ENCODE measurements at places on chromosomes 12 and 14. TPM values are rescaled to one million over a fixed set of nuclear protein-coding genes. Genes with fewer than 3 reads are reported as not detected.

The POLE2 gene
- polyA plus RNA-seq, result 2.1 TPM

- no peak for DNase-seq
Observed at GRCh38 chr12:50636505-50636904, 127.4 kb upstream of the ATF1 start.

DNA sequence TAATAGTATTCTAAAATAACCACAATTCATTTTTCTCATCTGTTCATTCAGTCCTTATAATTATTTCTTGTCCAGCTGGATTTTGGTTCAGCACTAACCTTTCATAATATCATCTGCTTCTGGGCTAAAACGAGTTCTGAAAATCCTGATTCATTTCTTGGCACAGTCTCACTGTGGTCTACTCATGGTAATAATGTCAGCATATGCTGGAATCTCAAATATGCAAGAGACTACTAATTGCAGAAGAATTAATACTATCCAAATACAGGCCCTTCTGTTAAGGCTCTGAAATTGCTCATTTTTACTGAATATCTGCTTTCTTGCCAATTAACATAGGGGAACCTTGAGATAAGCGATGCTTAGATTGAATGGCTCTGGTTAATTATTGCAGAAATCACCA lies 597.1 kb downstream of the RPL10L start:
- no peak for DNase-seq

DNA sequence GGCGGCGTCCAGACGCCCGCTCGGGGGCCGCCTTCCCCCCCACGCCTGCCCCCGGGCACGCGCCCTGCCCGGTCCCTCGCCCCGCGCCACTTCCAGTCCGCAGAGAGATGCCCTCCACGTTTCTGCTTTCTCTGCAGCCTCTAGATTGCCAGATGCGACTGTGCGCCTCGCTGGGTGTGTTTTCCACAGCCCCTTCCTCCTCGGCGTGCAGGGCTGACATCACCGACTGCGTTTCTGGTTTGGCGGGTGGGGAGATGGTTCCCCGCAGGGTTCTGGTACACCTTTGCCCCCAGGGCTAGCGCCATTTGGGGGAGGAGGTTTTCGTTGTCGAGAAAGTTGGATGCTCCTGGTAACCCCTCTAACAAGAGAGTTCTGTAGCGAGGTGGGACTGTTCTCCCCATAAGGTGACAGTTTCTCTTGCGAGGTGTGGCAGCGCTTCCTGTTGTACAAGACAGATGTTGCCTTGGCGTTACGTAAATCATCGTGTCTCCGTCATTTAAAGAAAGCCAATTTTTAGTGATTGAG lies 1.5 kb downstream of the CALM1 start:
- peak; percentile 83 for DNase-seq

The PRH2 gene
- polyA plus RNA-seq, result not detected

The SPTSSA gene
- polyA plus RNA-seq, result 5.1 TPM

DNA sequence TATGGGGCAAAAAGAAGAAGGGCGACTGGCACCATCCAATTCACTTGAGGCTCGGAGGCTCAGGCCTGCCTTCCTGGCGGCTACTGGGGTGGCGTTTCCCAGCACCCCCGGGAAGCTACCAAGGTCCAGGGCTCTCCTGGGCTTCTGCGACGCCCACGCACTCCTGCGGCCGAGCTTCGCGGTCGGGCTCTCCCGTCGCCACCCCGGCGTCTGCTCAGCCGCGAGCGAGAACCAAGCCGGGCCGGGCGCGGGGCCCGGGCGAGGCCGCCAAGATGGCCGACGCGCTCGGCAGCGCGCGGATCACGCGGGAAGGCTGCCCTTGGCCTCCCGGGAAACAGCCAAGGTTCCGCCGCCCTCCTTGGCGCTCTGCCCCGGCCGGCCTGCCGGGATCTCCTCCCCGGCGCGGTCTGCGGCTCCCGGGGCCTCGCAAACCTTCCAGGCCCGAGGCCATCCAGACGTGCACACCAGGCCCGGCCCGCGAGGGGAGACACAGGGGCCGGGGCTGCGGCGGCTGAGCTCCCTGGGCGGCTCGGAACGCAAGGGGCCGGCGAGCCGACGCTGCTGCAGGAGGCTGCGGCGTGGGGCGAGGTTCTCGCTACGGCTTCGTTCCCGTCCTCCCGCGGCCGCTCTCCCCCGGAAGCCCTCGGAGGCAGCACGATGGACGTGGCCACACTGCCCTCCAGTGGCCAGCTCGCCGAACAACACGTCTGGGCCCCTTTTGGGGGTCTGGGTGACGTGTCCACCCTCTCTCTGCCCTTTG lies 23.5 kb upstream of the ZFP36L1 start:
- DNase-seq, result peak; percentile 77
